ENCODE measurements at places on chromosomes 16 and 17.

GRCh38 chr17:39628655-39629493, 2.1 kb downstream of the PPP1R1B start:
- no peak for DNase-seq

DNA sequence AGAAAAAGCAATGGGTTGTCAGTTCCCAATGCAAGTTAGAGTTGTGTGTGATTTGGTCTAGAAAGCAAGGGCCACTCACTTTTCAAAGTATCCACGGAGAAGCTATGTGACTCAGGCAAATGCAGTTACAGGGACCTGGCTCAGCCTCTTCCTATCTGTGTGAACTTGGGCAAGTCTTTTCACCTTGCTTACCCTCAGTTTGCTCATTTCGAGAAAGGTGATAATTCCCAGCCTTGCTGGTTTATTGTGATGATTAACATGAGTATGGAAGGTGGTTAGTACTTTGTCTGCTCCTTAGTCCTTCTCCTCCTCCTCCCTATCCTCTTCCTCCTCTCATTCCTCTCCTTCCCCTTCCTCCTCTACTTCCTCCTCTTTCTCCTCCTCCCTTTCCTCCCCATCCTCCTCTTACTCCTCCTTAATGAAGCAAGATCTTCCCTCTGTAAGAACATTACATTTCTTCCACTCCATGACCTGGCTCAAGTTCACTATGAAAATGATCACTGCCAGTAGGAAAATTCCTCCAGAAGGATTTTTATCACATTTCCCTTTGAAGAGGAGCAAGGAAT, 204.0 kb downstream of the GRIN2A start:
- no peak for DNase-seq

GRCh38 chr17:80950466-80951120, 41.0 kb upstream of the CHMP6 start:
- DNase-seq: no peak

- DNase-seq: no peak
These were observed 7.8 kb downstream of the MPG start for GRCh38 chr16:85865-86264.

GRCh38 chr17:50832864-50833381, 2.5 kb upstream of the WFIKKN2 start:
- no peak for DNase-seq
